Uterus (tissue), 4 donors: ENCODE measurements at places on chromosomes 16 and 17. TPM values are rescaled to one million over a fixed set of nuclear protein-coding genes. Genes with fewer than 3 reads are reported as not detected.

The RARA gene
- total RNA-seq, result 65.6 TPM

DNA sequence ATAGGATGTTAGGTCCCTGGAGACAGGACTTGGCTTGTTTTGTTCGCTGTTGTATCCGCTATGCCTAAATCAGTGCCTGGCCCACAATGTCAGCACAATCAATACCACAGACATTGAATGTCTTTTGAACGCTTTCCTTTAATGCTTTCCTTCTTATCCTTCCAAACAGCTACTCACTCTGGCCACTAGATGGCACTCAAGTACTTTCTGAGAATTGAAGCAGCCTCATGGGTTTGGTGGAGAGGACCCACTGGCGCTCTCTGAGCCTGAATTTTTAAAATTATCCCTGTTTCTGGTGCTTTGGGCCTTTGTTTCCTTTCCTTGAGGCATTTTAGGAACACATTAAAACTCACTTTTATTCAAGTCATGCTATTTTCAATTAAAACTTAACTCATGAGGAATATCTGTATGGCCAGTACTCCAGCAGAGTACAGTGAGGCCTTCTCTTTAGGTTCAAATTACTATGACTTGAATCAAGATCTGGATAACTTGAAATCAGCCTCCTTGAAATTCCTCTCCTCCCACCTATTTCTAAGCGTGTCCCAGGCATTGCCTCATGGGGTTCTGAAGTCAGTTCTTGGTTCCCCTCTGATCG, 3.2 kb upstream of the NLRP1 start:
- H3K4me3 ChIP-seq, result no peak overlapping the region
- H3K36me3 ChIP-seq, result no peaks in the 10 kb centered on the region
- H3K27me3 ChIP-seq, result no peaks in the 10 kb centered on the region
- no peaks in the 10 kb centered on the region for H3K4me1 ChIP-seq
- H3K27ac ChIP-seq, result no peak overlapping the region

The PYY gene
- not detected for total RNA-seq

The MEOX1 gene
- 24.3 TPM for total RNA-seq

The IFT20 gene
- 58.8 TPM for total RNA-seq

DNA sequence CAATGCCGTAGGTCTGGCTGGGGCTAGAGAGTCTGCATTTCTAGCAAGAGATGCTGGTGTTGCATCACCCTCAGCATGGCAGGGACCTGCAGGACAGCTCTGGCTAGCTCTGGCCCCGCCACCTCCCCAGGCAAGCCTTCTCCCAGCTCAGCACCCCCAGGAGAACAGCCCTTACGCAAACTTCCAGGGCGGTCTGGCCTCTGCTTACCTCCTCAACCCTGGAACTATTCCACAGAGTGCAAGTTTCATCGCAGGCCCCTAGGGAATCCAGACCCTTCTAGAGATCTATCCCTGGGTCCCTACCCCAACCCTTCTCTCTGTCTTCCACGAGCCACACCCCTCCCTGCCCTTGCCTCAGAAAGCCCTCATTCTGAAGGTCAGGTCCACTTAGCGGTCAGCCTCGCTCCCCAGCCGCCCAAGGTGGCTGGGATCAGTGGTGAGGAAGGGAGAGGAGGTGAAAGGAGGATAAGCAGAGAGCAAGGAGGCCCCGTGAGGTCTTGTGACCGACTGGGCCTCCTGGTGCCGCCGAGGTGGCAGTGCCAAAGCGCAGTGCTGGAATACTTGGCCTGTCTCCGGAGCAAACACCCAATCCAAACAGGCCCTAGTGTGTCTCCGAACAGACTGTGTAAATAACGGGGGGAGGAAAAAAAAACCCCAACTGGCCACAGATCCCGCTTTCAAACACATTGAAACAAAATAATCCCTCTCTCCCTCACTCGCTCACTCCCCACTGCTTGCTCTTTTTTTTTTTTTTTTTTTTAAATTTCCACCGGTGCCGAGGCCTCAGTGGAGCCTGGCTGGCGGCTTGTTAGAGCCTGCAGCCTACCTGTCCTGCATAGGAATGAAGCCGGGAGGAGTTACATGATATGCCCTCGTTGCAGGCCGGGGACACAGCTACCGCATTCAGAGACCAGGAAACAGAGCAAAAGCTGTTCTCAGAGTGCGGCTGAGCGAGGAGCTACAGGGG, 380.9 kb downstream of the SOX9 start:
- H3K27me3 ChIP-seq, result no peaks in the 10 kb centered on the region
- no peaks in the 10 kb centered on the region for H3K36me3 ChIP-seq
- DNase-seq, result no peak

GRCh38 chr17:8100111-8100510, 12.6 kb upstream of the ALOX12B start:
- no peaks in the 10 kb centered on the region for H3K4me1 ChIP-seq
- DNase-seq, result no peak
- H3K27ac ChIP-seq, result no peak overlapping the region
- no peaks in the 10 kb centered on the region for H3K36me3 ChIP-seq

DNA sequence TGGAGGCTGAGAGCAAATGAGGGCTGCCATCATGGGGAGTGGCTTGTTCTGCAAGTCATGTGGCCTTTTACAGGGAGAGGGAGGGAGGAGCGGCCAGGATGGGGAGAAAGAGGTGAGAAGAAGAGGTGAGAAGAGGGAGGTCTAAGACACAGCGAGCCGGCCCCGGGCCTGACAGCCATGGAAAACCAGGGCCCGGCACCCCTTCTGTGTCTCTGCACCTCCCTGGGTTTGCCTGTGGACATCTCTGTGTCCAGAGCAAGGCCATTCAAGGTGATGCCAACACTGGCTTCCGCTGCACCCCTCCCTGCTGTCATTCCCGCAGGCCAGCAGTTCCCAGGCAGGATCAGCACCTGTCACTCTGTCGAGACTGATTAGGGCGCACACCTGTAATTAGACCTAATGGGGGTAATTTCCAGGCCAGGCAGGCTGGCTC, 75.6 kb downstream of the MGAT5B start:
- H3K36me3 ChIP-seq, result no peaks in the 10 kb centered on the region
- DNase-seq, result no peak
- no peaks in the 10 kb centered on the region for H3K4me1 ChIP-seq
- H3K27me3 ChIP-seq, result no peaks in the 10 kb centered on the region
- no peak overlapping the region for H3K27ac ChIP-seq
- H3K4me3 ChIP-seq, result no peak overlapping the region

The CBX8 gene
- 1.8 TPM for total RNA-seq

The E2F4 gene
- 71.5 TPM for total RNA-seq

- no peaks in the 10 kb centered on the region for H3K4me1 ChIP-seq
- H3K27me3 ChIP-seq, result no peaks in the 10 kb centered on the region
- H3K27ac ChIP-seq, result peak overlapping the region; percentile 83
- H3K36me3 ChIP-seq, result no peaks in the 10 kb centered on the region
These were observed 1.1 kb downstream of the CRLF3 start for GRCh38 chr17:30823421-30823820.

- no peaks in the 10 kb centered on the region for H3K36me3 ChIP-seq
- H3K4me3 ChIP-seq, result no peak overlapping the region
- no peak overlapping the region for H3K27ac ChIP-seq
- H3K4me1 ChIP-seq, result no peaks in the 10 kb centered on the region
These were observed 250.4 kb downstream of the MRTFB start for GRCh38 chr16:14321542-14321941.

The MYO15A gene
- 2.9 TPM for total RNA-seq

DNA sequence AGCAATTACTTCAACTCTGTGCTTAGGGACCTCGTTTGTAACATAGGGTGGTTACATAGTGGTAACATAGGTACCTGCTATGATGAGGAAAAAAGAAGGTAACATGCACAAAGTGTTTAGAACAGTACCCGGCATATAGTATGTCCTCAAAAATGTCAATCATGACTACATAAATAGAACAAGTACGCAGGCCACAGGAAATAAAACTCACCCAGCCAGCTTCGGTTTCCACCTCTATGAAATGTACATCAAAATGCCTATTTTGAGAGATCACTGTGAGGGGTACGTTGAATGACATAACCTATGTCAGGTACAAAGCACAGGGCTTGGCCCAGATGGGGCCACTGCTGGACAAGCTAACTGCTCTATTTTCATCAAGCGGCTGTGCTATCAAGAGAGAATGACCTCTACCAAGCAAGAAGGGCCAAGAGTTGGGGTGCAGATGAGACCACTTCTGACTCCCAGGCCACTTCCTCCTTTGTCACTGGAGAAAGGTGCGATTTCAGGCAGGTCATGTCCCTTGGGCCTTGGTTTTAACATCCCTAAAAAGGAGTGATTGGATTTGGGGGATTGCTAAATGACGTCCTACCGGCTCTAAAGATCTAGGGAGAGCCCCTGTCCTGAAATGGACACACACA, 45.4 kb downstream of the WSB1 start:
- H3K36me3 ChIP-seq, result no peaks in the 10 kb centered on the region
- no peaks in the 10 kb centered on the region for H3K27me3 ChIP-seq
- no peak overlapping the region for H3K27ac ChIP-seq
- H3K4me3 ChIP-seq, result no peak overlapping the region

GRCh38 chr16:88320947-88321634, 61.7 kb upstream of the ZNF469 start:
- no peaks in the 10 kb centered on the region for H3K36me3 ChIP-seq
- no peak overlapping the region for H3K4me3 ChIP-seq
- no peak overlapping the region for H3K27ac ChIP-seq
- H3K27me3 ChIP-seq, result no peaks in the 10 kb centered on the region
- peaks cover 6% of the 10 kb centered on the region for H3K4me1 ChIP-seq
- DNase-seq, result no peak

The TBC1D3I gene
- not detected for total RNA-seq

- peak overlapping the region; percentile 93 for H3K27ac ChIP-seq
- no peak for DNase-seq
- peaks cover 22% of the 10 kb centered on the region for H3K4me1 ChIP-seq
These were observed 3.6 kb downstream of the ALKBH5 start for GRCh38 chr17:18187226-18187625.

DNA sequence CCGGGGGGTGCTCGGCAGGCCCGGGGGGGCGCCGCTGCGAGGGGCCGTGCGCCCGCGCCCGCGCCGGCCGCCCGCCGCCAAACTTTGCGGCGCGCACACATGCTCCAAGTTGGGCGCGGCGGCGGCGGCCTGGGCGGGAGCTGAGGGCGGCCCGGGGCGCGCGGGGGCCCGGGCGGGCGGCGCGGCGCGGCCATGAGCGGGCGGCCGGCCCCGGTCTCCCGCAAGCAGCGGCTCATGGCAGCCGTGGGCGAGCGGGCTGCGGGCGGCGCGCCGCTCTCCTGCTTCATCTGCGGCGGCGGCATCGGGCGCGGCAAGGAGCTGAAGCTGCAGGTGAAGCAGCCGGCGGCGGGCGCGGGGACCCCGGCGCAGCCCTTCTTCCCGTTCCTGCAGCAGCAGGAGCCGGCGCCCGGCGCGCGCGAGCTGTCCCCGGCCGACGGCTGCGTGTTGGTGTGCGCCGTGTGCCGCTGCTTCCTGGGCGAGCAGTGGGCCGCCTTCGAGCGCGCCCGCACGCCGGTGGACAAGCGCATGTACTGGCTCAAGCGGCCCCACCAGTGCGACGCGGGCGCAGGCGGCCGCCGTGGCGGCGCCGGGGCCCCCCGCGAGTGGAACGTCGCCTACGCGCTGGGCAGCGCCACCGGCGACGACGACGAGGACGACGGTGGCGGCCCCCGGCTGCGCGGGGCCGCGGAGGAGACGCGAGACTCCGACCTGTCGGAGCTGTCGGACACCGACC, 57.2 kb upstream of the CIBAR2 start:
- no peak for DNase-seq
- H3K4me1 ChIP-seq, result peaks cover 39% of the 10 kb centered on the region
- no peak overlapping the region for H3K27ac ChIP-seq
- no peaks in the 10 kb centered on the region for H3K27me3 ChIP-seq

- no peak overlapping the region for H3K27ac ChIP-seq
- DNase-seq, result no peak
- H3K4me3 ChIP-seq, result no peak overlapping the region
- no peaks in the 10 kb centered on the region for H3K4me1 ChIP-seq
- no peaks in the 10 kb centered on the region for H3K27me3 ChIP-seq
These were observed 27.4 kb downstream of the RAB11FIP4 start for GRCh38 chr17:31418773-31419350.

DNA sequence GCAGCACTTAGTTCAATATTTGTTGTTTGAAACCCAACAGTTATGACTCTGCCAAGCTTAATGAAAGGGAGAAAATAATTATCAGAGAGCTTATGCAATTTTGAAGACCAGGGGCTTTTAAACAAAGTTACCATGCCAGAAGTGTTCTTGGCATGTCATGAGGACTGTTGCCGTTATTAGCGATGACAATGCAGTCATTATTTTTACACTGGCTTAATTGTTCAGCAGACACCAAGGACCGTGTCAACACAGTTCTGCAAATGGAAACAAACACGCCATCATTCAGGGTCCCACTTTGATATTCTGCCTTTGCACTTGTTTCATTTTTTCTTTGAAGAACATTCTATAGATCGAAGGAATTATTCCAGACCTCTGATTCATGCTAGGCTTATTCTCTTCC, 518.5 kb downstream of the CDH13 start:
- H3K27me3 ChIP-seq, result no peaks in the 10 kb centered on the region
- DNase-seq, result no peak
- H3K4me1 ChIP-seq, result no peaks in the 10 kb centered on the region
- no peak overlapping the region for H3K4me3 ChIP-seq

The PLEKHG4 gene
- 8.4 TPM for total RNA-seq

The NPIPA2 gene
- 14.4 TPM for total RNA-seq

- no peak for DNase-seq
- no peaks in the 10 kb centered on the region for H3K4me1 ChIP-seq
- H3K27ac ChIP-seq, result no peak overlapping the region
- H3K36me3 ChIP-seq, result no peaks in the 10 kb centered on the region
- H3K27me3 ChIP-seq, result no peaks in the 10 kb centered on the region
These were observed 31.2 kb downstream of the CDH3 start for GRCh38 chr16:68676113-68676860.

- H3K36me3 ChIP-seq, result no peaks in the 10 kb centered on the region
- H3K4me1 ChIP-seq, result no peaks in the 10 kb centered on the region
- H3K27me3 ChIP-seq, result no peaks in the 10 kb centered on the region
- DNase-seq, result no peak
- H3K27ac ChIP-seq, result no peak overlapping the region
- no peak overlapping the region for H3K4me3 ChIP-seq
These were observed 19.6 kb downstream of the BEAN1 start for GRCh38 chr16:66446737-66447136.

The DLX4 gene
- total RNA-seq, result not detected

- peak overlapping the region; percentile 69 for H3K27ac ChIP-seq
- H3K4me1 ChIP-seq, result peaks cover 8% of the 10 kb centered on the region
- H3K4me3 ChIP-seq, result no peak overlapping the region
- no peaks in the 10 kb centered on the region for H3K27me3 ChIP-seq
- no peak for DNase-seq
- H3K36me3 ChIP-seq, result no peaks in the 10 kb centered on the region
These were observed 23.2 kb upstream of the MEAK7 start for GRCh38 chr16:84527532-84528269.

DNA sequence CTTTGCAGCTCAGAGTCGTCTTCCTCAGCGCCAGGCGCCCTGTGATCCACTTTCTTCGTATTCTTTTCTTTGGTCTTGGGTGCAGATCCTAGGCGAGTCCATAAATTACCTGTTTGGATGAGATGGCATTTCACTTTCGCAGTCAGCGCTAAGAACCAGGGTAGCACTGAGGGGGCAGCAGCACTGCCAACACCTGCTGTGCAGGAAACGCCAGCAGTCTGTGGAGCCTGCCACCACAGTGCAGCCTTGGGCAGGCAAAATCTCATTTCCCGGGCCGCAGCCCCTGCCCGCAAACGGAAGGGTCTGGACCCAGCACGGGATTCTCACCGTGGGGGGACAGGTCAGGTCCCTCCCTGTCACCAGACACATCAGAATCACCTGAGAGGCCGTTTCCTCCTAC, 12.2 kb upstream of the ITGAE start:
- H3K36me3 ChIP-seq, result no peaks in the 10 kb centered on the region
- H3K4me3 ChIP-seq, result no peak overlapping the region
